GM23248 (cell line): ENCODE measurements at places on chromosomes 3 and 15. TPM values are rescaled to one million over a fixed set of nuclear protein-coding genes. Genes with fewer than 3 reads are reported as not detected.

ZDHHC23 gene
- total RNA-seq, result 1.6 and 3.8 TPM in 2 replicates

GREM1 gene
- total RNA-seq, result 935 and 1,005 TPM in 2 replicates

PRSS50 gene
- not detected in 2 replicates for total RNA-seq

GABRB3 gene
- total RNA-seq, result not detected in 2 replicates

ALDH1L1 gene
- total RNA-seq, result not detected in 2 replicates

FAM174B gene
- 1.9 and 4.4 TPM in 2 replicates for total RNA-seq

ISLR gene
- total RNA-seq, result 110 and 127 TPM in 2 replicates

GOLGA6L10 gene
- total RNA-seq, result under 0.01 and 0.25 TPM in 2 replicates

ASB14 gene
- total RNA-seq, result not detected in 2 replicates

PLSCR5 gene
- total RNA-seq, result not detected in 2 replicates

TMC3 gene
- total RNA-seq, result not detected in 2 replicates
